ENCODE measurements at places on chromosomes 7 and 10. TPM values are rescaled to one million over a fixed set of nuclear protein-coding genes. Genes with fewer than 3 reads are reported as not detected.

RBM20 gene
- total RNA-seq = 0.68 TPM

DNA sequence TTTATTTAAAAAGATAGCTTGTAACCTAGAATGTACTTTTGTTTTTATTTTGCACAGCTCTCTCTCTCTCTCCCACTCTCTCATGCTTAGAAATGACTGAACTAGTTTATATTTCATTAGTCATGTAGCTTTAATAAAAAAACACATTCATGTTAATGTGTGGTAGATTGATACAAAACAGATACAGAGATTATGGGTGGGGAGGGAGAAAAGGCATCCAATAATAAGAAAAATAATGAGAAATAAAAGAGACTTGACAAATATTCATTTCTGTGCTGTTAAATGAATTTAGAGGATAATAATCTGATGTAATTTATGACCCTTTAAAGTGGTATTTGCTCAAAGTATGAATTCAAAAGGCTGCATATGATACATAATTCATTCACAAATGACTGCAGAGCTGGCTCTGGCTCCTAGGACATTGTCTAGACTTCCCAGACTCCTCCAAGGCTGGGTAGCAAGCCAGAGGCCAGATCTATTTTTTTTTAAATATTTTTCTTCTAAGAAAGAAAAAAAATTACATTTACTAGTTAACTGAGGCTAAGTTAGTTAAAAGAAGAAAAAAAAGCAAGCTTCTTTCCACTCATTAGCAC, 105.7 kb upstream of the DNAJB12 start:
- no peak for DNase-seq

DNA sequence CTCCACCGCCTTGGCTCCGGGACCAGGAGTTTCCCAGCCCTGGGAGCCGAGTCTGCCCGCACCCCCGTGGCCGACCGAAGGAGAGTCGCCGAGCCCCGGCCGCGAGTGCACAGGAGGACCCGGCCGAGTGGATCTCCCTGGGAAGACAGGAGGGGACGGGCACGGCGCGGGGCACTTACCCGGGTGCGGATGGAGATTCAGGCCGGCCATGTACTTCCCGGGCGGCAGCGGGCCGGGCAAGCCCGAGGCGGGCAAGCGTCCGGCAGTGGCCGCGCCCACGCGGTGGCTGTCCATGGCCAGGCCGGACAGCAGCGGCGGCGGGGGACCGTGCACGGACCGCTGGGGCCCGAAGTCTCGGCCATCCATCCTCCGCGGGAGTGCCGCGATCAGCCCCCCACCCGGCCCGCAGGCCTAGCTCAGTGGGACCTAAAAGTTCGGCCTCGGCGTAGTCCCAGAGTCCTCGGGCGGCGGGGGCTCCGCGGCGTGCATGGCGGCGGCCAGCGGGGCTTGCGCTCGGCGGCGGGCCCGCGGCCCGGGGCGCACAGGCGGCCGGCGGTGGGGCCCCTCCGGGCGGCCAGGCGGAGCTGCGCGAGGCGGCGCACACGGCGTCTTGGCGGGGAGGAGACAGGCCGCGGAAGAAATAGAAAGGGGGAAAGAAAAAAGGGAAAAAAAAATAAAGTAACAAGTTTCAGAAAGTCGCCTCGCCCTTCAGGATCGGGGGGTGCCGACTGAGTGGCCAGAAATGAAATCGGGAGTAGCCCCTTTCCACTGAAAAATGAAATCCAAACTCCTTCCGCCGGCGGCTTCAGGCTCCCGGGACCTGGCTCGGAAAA, 2.5 kb downstream of the TNRC18 start:
- no peak for DNase-seq

- no peak for DNase-seq
Observed at GRCh38 chr10:69870591-69870990, 68.9 kb downstream of the COL13A1 start.

- DNase-seq = no peak
Observed at GRCh38 chr7:73717025-73717807, 2.3 kb downstream of the STX1A start.

DNA sequence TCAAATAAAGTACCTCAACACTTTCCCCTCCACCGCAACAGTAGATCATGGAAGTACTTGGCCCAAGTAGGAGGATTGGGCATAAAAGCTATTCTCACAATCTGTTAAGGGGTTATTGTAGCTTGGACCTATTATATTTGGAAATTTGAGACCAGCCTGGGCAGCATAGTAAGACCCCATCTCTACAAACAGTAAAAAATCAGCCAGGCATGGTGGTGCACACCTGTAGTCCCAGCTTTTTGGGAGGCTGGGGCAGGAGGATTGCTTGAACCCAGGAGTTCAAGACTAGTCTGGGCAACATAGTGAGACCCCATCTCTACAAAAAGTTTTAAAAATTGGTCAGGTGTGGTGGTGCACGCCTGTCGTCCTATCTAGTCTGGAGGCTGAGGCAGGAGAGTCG, 13.2 kb downstream of the PRKRIP1 start:
- no peak for DNase-seq

- no peak for DNase-seq
Observed at GRCh38 chr7:86437951-86438450, 205.7 kb upstream of the GRM3 start.

KCP gene
- total RNA-seq = not detected

DNA sequence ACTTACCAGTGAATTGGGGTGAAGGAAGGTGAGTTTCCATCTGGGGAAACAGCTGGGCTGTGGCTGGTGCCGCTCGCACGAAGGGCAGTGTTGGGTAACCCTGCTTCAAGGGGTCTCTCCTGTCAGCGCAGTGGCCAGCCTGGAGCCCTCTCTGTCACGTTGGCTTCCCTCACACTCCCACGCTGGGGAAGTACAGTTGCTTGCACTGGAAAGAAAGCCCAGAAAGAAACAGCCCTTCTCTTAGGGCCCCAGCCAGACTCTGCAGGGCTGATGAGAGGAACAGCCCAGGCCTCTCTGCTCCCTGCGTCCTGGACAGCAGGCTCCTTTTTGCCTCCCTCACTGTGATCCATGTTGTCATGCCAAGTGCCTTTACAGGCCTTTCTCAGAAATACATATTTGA, 40.3 kb upstream of the TRIM8 start:
- DNase-seq = no peak

NEURL1 gene
- total RNA-seq = 0.47 TPM

DNA sequence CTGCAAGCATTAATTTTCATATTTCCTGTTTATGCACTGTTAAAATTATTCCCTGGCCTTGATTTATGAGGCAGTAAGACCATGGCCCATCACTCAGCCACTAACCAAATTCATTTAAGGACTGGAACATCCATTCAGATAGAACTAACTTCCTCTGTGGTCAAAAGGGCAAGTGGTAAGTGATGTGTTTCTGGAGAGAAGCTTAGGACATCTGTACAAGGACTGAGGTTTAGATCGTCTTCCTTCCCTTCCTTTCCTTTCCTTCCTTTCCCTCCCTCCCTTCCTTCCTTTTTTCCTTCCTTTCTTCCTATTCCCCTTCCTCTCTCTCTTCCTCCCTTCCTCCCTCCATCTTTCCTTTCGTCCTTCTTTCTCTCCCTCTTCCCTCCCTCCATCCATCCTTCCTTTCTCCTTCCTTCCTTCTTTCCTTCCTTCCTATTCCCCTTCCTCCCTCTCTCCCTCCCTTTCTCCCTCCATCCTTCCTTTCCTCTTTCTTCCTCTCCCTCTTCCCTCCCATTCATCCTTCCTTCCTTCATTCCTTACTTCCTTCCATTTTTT, 1019.4 kb downstream of the TYW1 start:
- DNase-seq = no peak

DNA sequence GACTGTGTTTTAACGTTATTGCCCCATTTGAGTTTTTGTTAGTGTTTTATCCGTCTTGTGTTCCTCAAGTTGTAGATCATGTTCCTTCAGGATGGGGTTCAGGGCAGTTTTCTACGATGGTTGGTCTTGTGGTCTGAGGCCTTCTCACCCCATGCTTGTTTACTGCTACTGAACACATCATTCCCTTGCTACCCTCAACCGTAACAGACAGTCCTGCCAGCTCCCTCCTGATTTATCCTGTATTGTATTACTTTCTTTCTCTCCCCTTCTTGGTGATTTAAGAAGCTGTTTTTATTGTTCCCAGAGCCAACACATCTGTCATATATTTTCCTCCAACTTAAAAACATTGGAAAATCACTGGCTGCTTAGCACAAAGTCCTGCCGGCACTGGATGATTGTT, 719.8 kb downstream of the INHBA start:
- no peak for DNase-seq

DNA sequence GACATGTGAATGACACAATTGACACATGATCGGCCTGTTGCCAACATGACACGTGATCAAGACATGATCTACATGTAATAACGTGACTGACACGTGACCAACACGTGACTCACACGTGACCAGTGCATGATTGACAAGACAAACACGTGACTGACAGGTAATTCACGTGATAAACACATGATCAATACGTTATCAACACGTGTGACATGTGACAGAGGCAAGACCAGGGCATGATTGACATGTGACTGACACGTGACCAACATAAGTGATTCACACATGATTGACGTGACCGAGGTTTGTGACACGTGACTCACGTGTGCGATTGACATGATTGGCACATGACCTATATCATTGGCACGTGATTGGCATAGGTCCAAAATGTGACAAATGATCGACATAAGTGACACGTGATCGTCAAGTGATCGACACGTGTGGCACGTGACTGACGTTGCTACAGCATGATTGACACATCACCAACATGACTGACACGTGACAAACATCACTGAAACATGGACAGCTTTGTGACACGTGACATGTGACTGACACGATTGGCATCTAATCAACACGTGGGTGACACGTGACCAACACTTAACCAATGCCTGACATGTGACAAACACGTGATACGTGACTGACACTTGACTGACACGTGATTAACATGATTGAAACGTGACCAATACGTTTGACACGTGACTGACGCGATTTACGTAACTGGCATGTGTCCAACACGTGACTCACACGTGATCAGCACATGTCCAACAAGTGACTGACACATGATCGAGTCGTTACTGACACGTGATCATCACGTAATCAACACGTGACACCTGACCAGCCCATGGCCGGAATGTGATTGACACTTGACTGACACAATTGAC, 23.0 kb downstream of the CRPPA start:
- no peak for DNase-seq

- no peak for DNase-seq
Observed at GRCh38 chr7:152076940-152077933, 51.8 kb downstream of the GALNT11 start.

DNA sequence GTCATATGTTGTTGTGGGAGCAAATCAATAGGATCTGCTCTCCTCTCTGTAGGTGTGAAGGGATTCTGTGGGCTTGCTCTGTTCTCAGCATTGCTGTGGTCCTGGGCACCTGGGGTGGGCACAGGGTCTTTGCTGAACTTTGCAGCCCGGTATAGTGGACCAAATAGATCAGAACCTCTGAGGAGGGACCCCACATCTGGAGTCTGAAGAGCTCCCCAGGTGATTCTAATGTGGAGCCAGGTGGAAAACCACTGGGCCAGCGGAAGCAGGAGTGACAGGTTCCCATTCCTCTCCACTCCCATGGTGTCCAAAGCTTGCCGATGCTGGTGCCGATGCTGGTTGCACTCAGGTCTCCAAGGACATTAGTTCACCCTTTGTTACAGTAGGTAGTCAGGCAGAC, 257.2 kb downstream of the GLRX3 start:
- no peak for DNase-seq

GPR146 gene
- 5.4 TPM for total RNA-seq

DNA sequence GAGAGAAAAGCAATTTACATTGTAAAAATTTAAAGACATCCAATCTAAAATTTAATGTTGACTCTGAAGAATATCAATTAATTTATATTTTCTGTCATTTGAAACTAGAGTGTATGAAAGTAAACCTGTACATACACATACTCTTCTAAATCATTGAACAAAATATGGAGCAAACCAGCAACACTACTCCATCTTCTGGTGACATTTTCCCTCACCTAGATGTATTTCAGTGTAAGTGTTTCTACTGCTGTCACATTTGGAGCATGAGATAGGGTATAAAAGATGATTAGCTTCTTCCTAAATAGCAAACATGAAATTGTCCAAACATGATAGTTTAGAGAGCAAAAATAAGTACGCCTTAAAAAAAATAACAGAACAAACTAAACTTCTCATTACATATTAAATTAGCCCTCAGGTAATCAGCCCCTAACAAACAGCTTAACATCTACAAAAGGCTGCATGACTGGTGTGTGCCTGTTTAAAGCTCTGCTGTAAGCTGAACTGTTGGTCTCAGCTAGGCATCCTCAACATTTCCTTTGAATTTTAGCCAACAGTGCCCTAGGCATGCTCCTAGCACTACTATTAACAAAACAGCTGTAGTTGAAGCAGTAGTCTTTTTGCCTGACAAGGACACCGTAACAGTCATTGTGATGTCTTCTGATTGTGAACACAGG, 189.8 kb downstream of the CTNNA3 start:
- DNase-seq = no peak

DNA sequence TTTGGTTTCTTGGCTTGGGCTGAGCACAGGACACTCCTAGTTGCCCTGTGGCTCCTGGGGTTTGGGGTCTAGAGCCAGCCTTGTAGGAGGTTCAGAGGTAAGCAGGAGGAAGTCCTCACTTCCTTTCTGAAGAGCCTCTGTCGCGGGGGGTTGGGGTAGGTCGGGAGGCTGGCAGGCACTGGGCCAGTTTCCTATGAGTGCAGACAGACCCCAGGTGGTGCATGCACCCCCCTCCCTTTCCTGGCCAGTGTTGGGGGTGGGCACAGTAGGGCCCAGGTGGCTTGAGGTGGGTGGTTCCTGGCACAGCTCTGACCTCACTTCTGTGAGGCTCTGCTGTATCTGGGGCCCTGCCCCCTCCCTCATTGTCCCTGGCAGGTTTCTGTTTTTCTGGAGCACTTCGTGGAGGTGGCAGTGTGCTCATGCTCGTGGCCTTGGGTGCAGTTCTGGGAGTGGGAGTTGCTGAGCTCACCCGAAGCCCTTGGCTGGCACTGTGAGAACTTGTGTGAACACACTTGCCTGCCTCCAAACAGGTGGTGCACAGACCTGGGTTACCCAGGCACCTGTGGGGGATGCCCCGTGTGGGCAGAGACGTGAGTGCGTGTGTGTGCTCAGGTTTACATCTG, 1.8 kb downstream of the PALD1 start:
- no peak for DNase-seq

DNA sequence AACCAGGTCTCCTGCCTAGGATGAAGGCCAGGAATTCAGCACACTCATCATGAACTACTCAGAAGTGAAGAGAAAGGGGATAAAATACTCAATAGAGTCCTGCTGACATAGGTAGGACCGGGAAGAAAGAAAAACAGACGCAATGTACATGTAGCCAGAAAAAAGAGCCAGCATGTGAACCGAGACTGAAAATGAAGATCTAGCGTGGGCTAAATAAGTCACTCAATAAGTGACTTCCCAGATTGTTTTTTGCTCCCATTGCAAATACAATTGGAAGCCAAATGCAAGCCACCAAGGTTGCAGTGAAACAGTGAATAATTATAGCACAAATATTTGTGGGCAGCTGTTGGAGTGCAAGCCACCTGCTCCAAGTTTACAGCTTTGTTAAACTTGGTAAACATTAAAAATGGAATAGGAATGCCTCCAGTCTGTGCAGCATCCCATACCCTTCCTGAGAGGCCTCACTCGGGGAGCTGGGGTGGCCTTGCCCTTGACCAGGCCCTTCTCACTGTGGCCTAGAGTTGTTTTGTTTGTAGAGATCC, 34.7 kb upstream of the HPS1 start:
- DNase-seq = no peak

Measured in glomerular endothelial cell (primary cell).